ENCODE measurements at places on chromosomes 6 and 20.

DNA sequence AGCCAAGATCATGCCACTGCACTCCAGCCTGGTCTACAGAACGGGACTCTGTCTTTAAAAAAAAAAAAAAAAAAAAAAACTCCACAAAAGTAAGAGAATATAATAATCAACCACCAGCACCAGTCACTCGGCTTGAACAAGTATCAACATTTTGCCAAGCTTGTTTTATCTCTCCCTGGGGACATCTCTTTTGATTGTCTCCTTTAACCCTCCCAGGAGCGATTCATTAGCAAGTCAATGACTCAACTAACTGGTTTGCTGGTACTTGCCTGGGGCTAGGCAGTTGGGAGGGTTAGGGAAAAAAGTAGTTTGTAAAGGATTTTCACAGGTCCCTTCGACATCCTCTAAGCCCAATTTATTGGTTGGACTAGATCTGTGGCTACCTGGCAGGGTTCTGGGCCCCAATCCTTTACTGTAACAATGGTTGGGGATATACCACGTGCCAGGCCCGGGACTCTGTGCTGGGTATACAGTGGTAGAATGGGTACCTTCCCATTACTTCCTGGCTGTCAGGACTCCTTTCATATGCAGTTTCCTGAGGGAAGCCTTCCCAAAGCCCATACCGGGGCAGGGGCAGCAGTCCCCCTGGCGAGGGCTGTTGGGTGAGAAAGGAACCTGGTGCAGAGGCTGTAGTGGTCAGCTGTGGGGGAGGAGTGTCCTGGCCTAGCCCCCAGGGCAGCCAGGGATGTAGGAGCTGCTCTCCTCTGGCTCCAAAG, 12.2 kb downstream of the TGIF2 start:
- no peak for DNase-seq

DNA sequence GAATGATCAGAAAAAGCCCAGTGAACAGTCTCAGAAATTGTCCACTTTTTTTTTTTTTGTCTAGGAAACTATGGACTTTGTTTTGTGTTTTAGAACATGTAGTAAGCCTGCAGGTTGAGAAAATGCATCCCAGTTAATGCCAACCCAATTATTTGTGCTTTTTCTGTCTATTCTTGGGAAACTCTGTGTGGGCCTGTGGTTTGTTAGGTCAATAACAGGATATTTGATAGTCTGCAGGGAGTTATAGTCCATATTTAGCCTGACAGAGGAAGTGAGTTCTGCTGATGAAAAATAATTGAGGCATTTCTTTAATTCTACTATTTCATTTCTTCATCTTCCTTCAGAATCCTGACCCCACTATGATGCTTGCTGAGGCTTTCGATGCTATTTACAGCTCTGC, 154.0 kb upstream of the LAMP5 start:
- no peak for DNase-seq

- DNase-seq = peak; percentile 99
Measured at GRCh38 chr6:30717129-30717844, at the start of gene MDC1. Gene MDC1, minus strand, starts transcription at chr6:30717281. Its CDS starts 2,106 bp downstream, at chr6:30715175.

DNA sequence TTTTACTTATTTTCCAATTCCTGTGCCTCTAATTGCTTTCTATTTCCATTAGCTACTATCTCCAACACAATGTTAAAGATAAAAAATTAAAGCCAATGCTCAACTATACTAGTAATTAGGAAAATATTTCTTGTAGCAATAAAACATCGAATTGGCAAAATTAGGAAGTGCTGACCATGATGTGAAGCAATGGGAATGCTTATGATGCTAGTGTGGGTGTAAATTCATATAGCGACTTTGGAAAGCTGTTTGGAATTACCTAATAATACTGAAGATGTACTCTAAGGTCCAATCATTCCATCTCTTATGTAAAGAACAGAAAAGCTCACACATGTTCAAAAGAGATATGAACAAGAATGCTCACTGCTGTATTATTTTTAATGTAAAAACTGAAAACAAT, 78.2 kb downstream of the UBE3D start:
- DNase-seq = no peak

DNA sequence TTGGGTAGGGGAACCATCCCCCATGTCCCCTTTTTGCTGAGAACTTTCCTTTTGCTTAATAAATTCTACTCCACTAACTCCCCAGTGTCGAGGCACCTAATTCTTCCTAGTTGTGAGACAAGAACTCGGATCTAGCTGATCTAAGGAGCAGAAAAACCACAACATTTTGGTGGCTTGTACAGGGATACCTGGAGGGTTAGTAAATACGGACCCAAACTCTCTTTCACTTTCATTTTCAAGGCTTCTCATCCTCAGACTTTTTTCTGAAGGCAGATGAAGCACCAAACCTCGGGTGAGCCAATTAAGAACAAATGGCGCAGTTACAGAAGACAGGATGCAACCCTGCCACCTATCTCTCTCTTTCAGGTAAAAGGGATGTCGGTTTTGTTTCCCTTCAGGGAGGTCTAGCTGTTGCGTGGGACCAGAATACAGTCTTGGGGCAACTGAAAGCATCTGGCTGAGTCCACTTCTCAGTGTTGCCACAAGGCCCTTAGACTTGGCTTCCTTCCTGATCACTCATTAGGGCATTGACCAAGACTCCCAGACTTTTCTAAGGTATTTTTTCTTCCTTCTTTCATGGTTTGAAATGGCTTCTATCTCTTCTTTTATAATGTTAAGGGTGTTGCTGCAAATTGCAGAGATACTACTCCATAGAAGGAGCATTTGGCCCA, 11.1 kb upstream of the HTR1B start:
- DNase-seq = no peak

- DNase-seq = no peak
Measured at GRCh38 chr20:1964061-1964460, 29.8 kb downstream of the PDYN start.

GRCh38 chr6:95578106-95578410, 723 bp downstream of the MANEA start:
- DNase-seq = no peak

DNA sequence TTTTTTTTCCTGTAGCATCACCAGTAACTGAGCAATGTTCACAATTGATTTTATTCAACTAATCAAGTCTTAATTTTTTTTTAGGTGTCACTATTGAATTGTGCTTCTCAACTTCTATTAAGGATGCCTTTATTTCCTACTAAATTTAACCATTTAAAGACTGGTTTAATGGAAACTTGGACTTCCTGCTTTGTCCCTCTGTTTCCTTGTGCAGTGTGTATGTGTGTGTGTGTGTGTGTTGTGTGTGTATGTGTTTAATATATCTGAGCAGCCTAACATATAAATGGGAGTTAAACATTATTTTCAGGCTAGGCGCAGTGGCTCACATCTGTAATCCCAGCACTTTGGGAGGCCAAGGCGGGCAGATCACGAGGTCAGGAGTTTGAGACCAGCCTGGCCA, 1.8 kb downstream of the SERPINB6 start:
- no peak for DNase-seq

DNA sequence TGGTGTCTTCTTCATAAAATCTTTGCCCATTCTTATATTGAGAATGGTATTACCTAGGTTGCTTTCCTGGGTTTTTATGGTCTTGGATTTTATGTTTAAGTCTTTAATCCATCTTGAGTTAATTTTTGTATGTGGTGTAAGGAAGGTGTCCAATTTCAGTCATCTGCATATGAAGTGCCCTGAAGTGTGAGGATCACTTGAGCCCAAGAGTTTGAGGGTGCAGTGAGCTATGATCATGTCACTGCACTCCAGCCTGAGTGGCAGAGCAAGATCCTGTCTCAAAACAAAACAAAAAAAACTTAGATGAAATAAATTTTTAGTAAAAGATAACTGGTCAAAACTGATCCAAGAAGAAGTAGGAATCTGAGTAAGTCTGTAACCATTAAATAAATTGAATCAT, 215.4 kb downstream of the TBC1D7 start:
- no peak for DNase-seq

DNA sequence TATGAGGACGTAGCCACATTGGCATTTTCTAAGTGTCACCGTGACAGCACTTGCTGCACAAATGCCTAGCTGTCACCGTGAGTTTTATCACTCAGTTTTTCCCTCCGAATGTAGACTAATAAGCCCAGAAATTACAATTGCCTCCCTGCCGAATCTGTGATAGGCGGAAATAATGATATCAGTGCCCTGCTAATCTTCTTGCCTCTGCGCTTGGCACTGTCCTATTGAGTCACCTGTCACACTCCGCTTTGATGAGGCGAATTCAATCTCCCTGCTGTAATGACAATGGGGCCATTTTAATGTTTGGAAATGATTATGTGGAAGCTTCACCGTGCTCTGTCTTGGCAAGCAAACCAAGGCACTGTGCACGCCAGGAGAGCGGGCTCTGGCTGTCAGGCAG, 112.8 kb downstream of the LINC00237 start:
- DNase-seq = no peak

DNA sequence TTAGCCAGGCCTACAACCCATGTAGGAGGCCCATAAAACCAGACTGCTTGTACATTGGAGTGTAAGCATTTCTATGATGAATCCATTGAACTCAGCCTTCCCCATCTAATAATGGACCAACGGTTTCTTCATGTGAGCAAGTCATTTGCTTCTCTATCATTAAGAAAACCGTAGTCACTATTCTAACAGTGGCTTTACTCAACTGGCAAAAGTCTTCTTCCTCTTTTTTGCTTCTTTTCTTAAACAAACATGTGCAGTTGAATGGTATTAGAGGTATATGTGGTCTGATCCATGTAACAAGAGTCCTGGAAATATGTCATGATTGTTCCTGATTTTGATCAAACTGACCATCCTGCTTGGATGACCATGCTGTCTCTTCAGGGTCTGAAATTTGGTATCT, 132.4 kb upstream of the STXBP5 start:
- no peak for DNase-seq

DNA sequence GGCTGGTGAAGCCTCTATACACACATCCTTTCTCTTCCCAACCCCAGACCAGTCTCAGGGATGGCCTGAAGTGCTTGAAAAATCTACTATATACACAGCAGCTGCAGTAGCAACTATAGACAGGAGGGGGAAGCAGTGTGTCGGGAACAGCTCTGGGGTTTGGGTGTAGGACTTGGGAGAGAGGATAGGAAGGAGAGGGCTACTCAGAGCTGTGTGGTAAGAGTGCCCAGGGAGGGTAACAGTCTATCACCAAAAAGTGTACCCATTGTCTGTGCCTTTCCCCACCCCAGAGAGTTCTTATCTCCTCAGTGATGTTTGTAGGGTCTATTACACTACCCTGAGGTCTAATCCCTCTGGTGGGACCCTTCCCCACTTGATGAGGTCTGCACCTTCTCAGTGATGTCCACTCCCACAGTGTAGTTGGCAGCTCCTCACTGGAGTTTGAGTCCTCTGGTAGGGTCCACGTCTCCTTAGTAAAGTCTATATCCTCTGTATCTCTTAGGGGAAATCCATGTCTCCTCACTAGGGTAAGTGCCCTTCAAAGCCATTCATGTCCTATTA, 1.5 kb upstream of the GGT7 start:
- DNase-seq = peak; percentile 9

DNA sequence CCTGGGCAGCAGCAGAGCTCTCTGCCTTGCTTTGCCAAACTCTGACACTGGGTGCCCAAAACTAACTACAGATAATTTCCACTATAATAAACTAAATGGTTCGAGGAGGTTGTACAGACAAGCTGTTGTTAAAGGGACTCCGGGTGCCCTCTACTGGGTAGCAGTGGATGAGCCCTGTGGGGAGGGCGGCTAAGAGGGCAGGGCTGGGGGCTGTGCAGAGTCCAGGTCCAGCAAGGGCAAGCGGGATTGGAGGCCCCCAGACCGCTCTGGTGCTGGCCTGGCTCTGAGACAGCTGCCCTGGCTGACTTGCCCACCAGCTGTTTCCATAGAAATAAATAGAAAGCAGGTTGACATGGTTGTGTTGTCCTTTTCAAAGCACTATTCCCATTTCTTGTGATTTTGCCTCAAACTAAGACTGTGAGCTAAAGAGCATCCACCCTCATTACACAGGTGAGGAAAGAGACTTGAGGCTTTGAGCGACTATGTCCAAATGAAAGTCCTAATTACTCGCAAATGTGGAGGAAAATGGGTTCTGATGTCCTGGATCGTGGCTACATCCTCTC, 167.6 kb upstream of the CST7 start:
- no peak for DNase-seq

- DNase-seq = no peak
Measured at GRCh38 chr6:83518816-83519480, 6.6 kb downstream of the PRSS35 start.

GRCh38 chr20:12072221-12072953, 154.7 kb downstream of the BTBD3 start:
- no peak for DNase-seq

- no peak for DNase-seq
Measured at GRCh38 chr6:54191461-54191860, 80.2 kb downstream of the MLIP start.

DNA sequence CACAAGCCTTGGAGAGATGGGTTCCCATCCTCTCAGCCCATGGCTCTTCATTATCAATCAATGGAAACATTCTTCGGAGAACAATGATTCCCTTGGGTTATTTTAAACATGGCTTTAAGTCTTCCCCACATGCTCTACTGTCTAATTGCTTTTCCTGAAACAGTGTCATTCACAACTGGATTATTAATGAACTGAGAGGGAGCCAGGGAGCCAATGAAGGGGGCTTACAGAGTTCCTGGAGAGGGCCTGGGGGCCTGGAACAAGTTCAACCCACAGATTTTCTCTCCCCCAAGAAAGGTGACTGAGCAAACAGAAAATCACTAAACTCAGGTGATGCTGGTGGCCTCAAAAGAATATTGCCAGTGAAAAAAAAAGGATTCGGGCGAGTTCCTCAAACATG, 1.3 kb upstream of the PPP1R16B start:
- DNase-seq = no peak

DNA sequence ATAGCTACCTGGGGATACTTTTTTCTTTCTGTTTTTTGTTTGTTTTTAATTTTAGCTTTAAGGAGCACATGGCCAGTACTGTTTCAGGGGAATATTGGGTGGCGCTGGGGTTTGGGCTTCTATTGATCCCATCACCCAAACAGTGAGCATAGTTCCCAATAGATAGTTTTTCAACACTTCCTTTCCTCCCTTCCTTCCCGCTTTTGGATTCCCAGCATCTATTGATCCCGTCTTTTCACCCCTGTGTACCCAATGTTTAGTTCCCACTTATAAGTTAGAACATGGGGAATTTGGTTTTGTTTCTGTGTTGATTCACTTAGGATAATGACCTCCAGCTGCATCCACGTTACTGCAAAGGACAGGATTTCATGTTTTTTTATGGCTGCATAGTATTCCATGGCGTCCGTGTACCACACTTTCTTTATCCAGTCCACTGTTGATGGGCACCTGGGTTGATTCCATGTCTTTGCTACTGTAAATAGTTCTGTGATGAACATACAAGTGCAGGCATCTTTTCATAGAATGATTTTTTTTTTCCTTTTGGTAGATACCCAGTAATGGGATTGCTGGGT, 20.1 kb downstream of the NQO2 start:
- DNase-seq = no peak

GRCh38 chr6:83462524-83462923, 31.7 kb upstream of the ME1 start:
- no peak for DNase-seq

DNA sequence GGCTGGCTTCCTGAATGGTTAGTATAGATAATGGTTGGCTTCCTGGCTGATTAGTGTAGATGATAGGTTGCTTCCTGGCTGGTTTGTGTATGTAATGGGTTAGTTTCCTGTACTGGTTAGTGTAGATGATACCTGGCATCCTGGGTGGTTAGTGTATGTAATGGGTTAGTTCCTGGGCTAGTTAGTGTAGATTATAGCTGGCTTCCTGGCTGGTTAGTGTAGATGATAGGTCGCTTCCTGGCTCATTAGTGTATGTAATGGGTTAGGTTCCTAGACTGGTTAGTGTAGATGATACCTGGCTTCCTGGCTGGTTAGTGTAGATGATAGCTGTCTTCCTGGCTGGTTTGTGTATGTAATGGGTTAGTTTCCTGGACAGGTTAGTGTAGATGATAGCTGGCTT, 200.3 kb downstream of the TAF4 start:
- no peak for DNase-seq

- DNase-seq = no peak
Measured at GRCh38 chr20:49964964-49965780, 17.6 kb upstream of the SNAI1 start.

All from effector memory CD4-positive, alpha-beta T cell (primary cell).